Caco-2 (cell line): ENCODE measurements at places on chromosomes 2 and 18. TPM values are rescaled to one million over a fixed set of nuclear protein-coding genes. Genes with fewer than 3 reads are reported as not detected.

GRCh38 chr18:26322890-26323653 lies 96.8 kb downstream of the TAF4B start:
- no peak for DNase-seq

- no peak for DNase-seq
These were observed 11.6 kb downstream of the KCNH7 start for GRCh38 chr2:162826921-162827320.

- no peak for DNase-seq
These were observed 250.5 kb downstream of the CAMKMT start for GRCh38 chr2:44612276-44612675.

DNA sequence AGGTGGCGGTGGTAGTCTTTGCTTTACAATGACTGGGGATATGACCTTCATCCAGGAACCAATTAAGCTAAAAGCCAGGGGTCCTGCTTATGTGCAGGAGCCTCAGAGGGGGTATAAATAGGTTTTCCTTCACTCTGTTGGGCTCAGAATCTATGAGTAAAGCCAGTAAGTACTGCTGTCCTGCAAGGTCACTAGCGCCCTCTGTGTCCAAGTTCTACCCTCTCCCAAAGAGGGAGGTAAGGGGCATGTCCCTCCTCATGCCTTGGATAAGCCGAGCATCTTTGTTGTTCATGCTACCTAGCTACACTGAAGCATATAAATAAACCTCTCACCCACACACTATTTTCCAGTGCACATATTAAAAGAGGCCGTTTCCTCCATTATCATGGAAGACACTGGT lies 79.4 kb downstream of the SPRED2 start:
- DNase-seq: no peak

GRCh38 chr2:10614939-10615338 lies 74.8 kb downstream of the NOL10 start:
- DNase-seq: no peak

GRCh38 chr2:6492573-6492972 lies 373.1 kb downstream of the CMPK2 start:
- no peak for DNase-seq

DNA sequence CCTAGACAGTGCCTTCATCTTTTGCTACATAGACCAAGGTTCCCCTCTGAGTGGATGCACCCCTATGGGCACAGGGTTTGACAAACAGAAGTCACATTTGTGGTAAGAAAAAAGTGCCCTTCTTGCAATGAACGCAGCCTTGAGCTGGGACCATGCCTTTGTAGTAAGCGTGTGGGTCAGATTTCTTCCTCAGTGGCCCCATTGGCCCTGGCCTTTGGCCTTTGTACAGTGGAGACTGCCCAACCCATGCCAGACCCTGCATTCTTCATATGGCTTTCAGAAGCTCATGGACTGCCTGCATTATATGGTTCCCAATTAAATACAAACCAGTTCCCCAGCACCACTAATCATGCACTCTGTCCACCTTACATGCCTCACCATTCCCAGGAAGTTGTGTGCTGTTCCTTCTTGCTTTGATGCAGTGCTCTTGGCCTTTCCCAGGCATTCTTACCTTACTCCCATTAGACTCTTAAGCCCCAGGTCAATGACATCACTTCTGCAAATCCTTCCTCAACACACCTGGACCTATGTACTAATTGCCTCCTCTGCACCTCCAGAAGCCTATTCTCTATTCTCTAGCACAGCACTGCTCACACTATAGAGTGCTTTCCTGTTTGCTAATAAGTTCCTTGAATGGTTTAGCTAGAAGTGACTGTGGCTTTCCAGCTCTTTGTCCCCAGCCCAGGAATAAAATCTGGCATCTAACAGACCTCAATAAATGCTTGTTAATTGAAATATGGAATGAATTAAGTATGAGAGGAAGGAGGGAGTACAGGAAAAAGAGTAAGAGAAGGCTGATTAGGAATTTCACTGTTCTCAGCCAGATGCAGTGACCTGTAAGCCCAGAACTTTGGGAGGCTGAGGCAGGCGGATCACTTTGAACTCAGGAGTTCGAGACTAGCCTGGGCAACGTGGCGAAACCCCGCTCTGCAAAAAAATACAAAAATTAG lies 60.2 kb downstream of the TMEM247 start:
- DNase-seq: no peak

- DNase-seq: no peak
These were observed 50.3 kb downstream of the SERPINB8 start for GRCh38 chr18:64019922-64020756.

Gene MOGAT1
- total RNA-seq: not detected in 2 replicates

Gene SULT1C4
- total RNA-seq: 4.0 and 5.1 TPM in 2 replicates

Gene ASB18
- total RNA-seq: not detected in 2 replicates
